ENCODE measurements at places on chromosomes 4 and X. TPM values are rescaled to one million over a fixed set of nuclear protein-coding genes. Genes with fewer than 3 reads are reported as not detected.
A peak's percentile ranks its signal among the peaks of the same experiment; 100 is the strongest.

DNA sequence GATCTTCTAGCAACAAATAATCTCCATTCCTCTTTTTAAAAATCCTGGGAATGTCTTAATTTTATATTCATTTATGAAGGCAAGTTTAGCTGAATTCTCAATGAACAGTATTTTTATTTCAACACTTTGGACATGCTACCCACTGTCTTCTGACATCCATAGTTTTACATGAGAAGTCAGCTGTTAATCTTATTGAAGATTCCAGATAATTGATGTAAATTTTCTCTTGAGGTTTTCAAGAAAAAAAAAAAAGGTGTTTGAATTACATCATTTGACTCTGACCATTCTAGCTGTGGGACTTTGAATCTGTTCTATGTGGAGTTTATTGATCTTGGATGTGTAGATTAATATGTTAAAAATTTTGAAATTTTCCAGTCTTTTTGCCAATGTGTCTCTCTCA lies 28.0 kb downstream of the PDHA2 start:
- DNase-seq: no peak

GRCh38 chr4:126661194-126661593 lies 971.6 kb upstream of the INTU start:
- DNase-seq: no peak

DNA sequence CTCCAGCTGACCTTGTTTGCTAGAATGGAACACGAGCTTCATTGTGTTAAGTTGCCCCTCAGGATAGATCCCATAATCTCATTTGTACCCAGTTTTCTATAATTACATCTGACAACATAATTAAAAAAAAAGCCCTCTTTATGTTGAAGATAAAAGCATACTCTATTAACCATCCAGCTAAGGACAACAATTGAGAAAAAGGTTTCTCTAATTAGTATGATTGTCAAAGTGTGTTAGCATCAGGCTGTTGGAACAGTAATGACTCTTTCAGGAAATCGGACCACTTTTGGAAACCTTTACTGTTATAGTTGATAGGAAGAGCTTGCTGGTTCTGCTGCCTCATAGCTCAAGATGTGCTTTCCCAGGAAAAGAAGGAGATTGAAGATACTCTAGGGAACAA lies 172.6 kb downstream of the FHIP1A start:
- DNase-seq: no peak

DNA sequence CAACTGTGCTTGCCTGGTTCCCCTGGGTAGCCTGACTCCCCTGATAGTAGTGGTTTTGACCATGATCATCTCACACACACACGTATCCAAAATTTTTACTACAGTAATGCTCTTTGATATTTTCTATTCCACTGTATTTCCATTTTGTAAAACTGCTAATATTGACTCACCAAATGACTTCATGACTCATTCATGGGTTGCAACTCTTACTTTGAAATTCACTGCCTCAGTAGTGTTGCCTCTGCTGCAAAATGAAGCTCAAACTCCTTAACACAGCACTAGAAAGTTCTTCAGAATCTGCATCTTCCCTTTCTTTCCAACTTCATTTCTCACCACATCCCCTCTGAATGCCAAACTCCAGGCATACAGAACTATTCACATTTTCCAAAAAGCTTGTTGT lies 20.3 kb downstream of the QRFPR start:
- DNase-seq: no peak

- no peak for DNase-seq
Observed at GRCh38 chrX:143570782-143571181, 53.5 kb upstream of the SPANXN3 start.

- no peak for DNase-seq
Observed at GRCh38 chrX:132875650-132876522, 82.5 kb downstream of the HS6ST2 start.

DNA sequence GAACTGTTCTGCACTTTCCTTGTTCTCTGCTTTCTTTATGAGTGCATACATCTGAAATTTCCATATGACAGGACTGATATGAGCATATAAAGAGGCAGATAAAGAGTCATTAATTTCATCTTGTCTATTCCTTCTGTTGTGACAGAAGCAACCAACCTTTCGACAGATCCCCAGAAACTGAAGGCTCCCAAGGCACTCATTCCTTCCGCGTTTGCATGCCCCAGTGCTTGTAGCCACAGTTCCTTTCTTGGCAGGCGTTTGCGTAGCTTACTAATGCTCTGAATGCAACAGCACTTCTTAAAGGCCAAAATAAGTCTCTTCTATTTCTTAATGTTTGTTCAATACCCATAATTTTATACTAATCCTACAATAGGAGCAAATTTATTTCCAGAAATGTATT lies 94.0 kb upstream of the TBL1X start:
- DNase-seq: no peak

GRCh38 chr4:145936142-145936996 lies 2.3 kb downstream of the ZNF827 start:
- peak; percentile 73 for DNase-seq

DNA sequence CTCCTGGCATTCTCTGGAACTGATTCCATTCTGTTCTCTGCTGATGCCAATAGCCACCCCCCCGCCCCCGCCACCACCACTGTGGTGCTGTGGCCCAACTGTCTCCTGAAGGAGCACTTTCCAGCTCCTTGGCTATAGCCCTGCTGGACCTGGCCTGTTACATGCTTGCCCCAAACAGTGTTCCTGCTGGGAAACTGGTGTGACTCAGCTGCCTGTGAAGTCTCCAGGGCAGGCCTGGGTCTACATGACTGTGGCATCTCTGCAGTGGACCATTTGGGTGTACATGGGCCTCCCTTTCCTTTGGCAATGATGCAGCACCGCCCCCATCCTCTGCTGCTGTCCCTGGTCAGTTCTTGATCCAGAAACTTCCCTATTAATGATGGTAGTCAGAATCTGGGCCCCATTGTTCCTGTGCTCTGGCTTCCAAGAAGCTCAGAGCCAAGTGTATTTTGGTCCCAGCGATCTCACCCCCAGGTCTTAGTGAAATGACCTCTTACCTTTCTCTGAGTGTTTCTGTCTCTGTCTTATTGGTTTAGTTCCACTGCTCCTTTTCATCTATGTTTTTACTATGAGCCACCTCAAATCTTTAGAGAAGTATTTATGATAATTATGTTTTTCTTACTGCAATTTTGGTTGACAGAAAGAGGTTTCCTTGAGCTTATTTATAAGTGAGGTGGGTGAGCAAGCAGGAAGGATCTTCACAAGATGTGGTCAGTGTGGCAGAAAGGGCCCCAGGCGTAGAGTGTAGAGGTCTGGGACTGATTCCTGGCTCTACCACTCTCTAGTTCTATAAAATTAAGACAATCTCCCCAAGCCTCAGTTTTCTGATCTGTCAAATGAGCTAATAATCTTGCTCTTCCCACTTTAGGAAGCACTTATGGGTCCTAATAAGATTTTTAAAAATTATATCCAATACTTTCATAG lies 210.7 kb upstream of the EOLA2 start:
- no peak for DNase-seq

GRCh38 chr4:125084608-125085007 lies 230.1 kb upstream of the FAT4 start:
- DNase-seq: no peak

DNA sequence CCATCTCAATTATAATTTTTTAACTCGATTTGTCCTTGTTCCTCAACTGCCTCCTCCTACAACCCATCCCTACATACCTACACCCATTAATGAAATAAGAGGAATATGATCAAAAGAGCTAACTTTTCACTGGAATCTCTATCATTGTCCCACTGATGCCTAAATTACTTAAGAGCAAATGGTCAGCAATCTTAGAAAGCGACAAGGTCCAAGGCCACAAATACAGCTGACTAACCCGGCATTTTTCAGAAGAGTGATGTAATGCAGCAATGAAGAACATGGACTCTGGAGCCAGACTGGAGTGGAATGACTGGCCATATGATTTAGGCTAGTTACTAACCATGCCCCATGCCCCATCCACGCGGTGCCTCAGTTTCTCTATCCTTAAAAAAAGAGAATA lies 56.2 kb downstream of the PPA2 start:
- no peak for DNase-seq

- no peak for DNase-seq
Observed at GRCh38 chr4:2297606-2298531, 36.0 kb upstream of the MXD4 start.

GRCh38 chr4:134708026-134708425 lies 506.4 kb upstream of the PABPC4L start:
- DNase-seq: no peak

- peak; percentile 91 for DNase-seq
Observed at GRCh38 chr4:105474099-105474518, 247 bp upstream of the PPA2 start.

- no peak for DNase-seq
Observed at GRCh38 chr4:26021417-26022345, 107.7 kb downstream of the SMIM20 start.

Gene NKX3-2
- polyA plus RNA-seq: 0.23 TPM

Gene GBA3
- polyA plus RNA-seq: 0.92 TPM

Gene MAGEE2
- not detected for polyA plus RNA-seq

Gene NDUFC1
- polyA plus RNA-seq: 80.6 TPM

Gene TMPRSS11A
- polyA plus RNA-seq: not detected

Gene PABPC5
- 0.49 TPM for polyA plus RNA-seq

Gene DUSP21
- polyA plus RNA-seq: not detected

Gene DCLK2
- polyA plus RNA-seq: 3.4 TPM

Gene MOSPD2
- polyA plus RNA-seq: 3.0 TPM

Gene TBX22
- polyA plus RNA-seq: not detected

Gene ZNF157
- 0.14 TPM for polyA plus RNA-seq

Gene NUDT11
- polyA plus RNA-seq: 1.4 TPM

Gene DCUN1D4
- polyA plus RNA-seq: 9.2 TPM

Gene MAGEA8
- polyA plus RNA-seq: not detected
